ENCODE measurements at places on chromosomes 4 and X.

DNA sequence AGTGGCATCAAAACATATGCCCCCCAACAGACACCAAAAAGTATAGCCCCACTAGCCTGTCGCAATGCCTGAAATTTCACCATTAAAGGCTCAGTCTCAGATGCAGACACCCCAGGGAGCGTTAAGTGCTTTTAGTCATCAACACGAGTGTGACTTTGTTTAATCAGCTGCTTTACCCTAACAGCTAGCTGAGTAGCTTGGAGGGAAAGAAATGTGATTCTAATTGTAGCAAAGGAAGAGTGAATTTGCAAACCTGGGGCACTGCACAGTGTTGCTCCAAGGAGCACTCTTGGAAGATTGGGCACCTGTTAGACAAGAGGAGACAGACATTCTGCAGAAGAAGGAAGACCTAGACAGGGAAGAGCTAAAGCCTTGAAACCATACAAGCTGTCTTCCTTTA, 145.1 kb downstream of the BEND2 start:
- DNase-seq: no peak

DNA sequence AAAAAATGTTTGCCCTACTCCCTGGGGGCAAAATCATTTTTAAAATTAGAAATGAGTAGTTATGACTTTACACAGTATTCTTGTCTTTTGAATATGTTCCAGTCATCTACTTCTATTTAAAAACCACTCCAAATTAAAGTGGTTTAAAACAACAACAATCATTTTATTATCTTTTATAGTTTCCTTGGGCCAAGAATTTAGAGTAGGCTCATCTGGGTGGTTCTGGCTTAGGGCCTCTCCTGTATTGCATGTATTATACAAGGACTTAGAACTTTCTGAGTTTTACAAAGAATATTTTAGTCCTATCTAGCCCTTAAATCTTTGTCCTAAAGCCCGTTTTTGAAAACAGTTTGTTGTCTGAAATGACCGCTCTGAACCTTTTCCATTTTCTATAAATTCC, 132.5 kb upstream of the INTU start:
- DNase-seq: no peak

- no peak for DNase-seq
These were observed 2209.9 kb downstream of the PCDH7 start for GRCh38 chr4:32929796-32930699.

GRCh38 chr4:85964298-85964697, 395.6 kb downstream of the MAPK10 start:
- DNase-seq: no peak

- no peak for DNase-seq
These were observed 181.6 kb downstream of the UGT8 start for GRCh38 chr4:114780205-114780604.

GRCh38 chrX:148159796-148160195, 178.7 kb downstream of the FMR1NB start:
- DNase-seq: no peak

GRCh38 chr4:149690726-149691125, 124.9 kb downstream of the IQCM start:
- DNase-seq: no peak

DNA sequence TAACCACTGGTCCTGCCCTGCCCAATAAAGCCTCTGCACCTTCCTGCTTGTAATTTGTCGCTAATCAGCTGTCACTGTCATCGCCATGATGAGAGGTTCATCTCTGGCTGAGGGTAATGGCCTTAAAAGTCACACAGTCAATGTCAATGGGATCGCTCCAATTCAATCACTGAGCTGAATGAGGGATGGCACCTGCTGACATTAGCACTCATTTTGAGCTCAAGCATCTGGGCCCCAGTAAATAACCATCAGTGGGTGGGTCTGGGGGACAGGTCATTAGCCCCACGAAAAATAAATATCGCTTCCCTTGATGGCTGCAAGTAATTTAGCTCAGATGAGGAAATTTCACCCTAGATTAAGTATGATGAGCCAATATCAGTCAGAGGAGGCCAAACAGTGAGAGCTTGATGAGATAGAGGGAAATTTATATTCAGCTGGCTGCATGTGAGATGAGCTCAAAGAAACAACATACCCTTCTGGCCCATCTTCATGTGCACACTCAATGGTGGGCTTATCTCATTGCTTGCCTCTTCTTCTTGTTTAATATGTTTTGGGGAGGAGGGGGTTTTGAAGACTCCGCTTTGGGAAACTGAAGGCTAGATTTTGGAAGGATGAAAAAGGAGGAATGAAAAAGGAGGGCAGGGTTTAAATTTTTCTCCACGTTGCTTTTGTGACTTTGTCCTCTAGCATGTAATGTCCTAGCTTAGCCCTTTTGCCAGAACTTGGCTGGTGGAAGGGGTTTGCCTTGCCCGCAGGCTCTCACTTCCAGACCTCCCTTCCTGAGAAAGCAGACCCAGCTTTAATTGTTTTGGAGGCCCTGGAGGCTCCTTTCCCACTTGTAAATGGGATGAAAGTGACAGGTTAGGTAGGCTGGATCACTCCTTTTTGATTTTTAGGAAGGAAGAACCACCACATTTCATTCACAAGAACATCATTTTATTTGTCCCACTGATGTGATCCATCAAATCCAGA, 84.8 kb upstream of the PAQR3 start:
- DNase-seq: no peak

GRCh38 chr4:17580969-17581368, 4.0 kb downstream of the LAP3 start:
- DNase-seq: no peak

DNA sequence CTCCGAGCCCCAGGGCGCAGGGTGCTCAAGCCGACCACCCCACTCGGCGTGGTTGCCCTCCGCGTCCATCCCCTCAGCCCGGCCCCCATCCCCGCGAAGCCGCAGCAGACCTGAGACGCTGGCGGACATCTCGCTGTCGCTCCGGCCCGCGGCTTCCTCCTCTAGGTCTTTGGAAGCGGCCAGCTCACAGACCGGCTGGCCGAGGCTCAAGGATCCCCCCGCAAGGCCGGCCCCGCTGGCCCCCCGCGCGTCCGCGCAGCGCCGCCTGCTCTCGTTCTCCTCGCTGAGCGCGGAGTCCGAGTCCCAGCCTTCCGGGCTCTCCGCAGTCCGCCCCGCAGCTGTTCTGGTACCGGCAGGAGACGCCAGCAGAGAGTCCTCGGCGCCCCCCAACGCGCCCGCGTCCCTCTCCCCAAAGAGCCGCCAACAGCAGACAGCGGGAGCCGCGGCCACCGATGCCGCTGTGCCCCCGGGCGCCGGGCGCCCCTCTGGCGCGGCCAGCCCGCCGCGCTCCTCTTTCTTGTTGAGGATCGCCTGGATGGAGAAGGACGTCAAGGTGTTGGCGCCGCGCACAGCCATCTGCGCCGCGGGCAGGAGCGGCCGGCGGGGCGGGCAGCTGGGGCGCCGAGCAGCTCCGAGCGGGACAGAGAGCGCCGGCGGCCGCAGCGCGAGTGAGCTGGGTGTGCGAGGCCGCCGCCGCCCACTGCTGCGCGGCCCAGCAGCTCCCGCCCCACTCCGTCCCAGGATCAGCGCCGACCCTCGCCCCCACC, at the start of gene NKX3-2:
NKX3-2 (minus strand) TSS at position 670 of the 767 bp plus-strand sequence; CDS start at position 576, 94 bp downstream.
- no peak for DNase-seq
